Activated naive CD8-positive, alpha-beta T cell treated with anti-CD3 and anti-CD28 coated beads, Interleukin-2, amount 50 U/mL, for 24 hours (primary cell): ENCODE measurements at places on chromosomes 13 and 19.

- no peak for DNase-seq
- H3K36me3 ChIP-seq = no peaks in the 10 kb centered on the region
- H3K27ac ChIP-seq = no peak overlapping the region
- no peaks in the 10 kb centered on the region for H3K27me3 ChIP-seq
- H3K4me1 ChIP-seq = peaks cover 2% of the 10 kb centered on the region
- no peak overlapping the region for H3K4me3 ChIP-seq
These were observed 11.1 kb downstream of the LMO7 start for GRCh38 chr13:75647126-75647784.

DNA sequence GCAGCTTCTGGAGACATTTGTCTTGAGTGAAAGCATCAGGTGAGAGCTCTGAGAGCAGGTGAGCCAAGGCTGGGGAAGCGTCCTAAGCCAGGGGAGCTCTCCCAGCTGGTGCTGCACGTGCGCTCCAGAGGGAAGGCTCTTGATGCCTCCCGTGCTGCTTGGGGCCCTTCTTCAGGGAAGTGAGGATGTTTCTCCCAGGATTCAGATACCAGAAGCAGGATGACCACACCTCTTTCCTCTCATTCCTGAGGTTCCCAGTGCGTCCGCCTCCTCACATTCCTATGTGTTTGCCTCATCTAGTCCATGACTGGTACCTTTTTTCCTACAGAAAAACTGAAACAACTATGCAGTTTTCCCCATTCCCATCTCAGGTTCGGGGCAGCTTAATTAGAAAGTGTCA, 231.0 kb upstream of the IRS2 start:
- no peaks in the 10 kb centered on the region for H3K36me3 ChIP-seq
- no peak overlapping the region for H3K4me3 ChIP-seq
- no peak for DNase-seq
- H3K4me1 ChIP-seq = no peaks in the 10 kb centered on the region
- H3K27ac ChIP-seq = no peak overlapping the region

DNA sequence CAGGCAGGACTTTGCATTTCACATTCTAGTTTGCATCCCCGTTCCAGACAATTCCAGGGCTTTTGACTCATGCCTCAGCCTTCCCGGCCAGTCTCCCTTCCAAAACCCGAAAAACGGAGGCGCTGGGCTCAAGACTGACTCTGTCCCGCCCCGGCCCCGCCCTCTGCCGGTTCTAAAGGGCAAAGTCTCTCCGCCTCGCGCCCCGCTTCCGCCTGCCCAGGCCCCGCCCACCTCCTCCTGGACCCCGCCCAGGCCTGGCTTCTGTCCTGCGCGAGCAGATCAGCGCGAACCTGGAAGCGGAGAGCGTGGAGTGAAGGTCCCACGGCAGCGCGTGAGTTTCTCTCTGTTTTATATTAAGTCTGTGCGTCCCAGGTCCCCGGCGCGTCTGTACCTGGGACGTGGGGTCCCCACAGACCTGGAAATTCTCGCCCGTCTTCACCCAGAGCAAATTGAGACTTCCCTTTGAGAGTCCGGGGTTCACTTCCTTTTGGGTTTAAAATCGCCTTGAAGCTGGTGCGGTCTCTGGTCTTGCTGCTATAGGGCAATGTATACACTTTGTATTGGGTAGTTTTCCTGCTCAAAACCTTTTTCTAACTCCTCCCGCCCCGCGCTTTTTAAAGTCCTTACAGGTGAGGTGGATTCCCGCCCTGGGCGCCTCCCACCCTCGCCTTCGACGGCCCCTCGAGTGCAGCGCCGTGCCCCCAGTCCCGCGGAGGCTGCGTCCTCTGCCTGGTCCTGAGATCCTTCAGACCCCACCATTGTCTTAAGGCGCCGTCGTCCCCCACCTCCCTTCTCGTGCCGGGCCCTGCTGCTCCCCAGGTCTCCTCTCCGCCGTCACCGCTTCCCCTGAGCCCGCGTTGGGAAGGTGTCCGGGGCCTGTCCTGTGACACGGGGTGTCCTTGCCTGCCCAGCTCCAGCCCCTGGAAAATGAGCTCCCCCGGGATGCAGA, 31.2 kb downstream of the ZNF701 start:
- no peaks in the 10 kb centered on the region for H3K27me3 ChIP-seq
- H3K4me1 ChIP-seq = peaks cover 27% of the 10 kb centered on the region
- peak overlapping the region; percentile 69 for H3K27ac ChIP-seq
- peaks cover 61% of the 10 kb centered on the region for H3K36me3 ChIP-seq
- peak; percentile 95 for DNase-seq

DNA sequence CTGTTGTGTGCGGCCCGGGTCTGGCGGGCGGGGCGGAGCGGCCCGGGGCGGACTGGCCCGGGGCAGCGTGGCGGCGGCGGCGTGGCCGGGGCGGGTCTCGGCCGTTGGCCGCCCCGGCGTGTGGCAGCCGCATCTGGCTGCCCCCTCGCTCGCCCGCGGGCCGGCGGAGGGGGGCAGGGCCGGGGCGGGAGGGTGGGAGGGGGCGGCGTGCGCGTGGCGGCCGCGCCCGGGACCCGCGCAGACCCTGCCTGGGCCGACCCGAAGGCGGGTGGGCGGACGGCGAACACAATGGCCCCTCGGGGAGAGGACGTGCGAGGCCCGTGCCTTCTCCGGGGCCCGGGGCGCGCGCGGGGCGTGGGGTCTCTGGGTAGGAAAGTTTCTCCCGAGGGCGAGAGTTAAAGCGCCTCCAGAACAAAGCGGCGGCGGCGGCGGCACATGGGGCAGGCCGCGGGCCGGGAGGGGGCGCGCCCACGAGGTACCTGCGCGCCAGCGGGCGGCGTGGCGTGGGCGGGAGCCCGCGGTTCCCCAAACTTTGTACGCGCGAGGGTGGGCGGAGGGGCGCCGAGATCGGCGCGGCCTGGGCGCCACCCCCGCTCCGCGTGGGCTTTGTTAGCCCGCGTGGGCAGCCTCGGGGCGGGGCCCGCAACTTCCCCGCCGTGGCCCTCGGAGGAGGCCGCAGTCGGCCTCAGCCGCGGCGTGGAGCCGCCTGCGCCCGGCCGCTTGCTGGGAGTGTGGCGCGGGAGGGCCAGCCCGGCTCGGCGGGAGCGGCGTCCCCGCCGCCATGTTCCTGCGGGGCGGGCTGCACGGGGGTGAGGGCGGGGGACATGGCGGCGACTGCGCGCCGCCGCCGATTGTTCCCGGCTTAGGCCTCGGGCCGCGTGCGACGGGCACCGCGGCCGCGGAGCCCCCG, 764 bp downstream of the MIR17HG start:
- peak overlapping the region; percentile 90 for H3K4me3 ChIP-seq
- no peak overlapping the region for H3K27ac ChIP-seq
- peaks cover 42% of the 10 kb centered on the region for H3K36me3 ChIP-seq

DNA sequence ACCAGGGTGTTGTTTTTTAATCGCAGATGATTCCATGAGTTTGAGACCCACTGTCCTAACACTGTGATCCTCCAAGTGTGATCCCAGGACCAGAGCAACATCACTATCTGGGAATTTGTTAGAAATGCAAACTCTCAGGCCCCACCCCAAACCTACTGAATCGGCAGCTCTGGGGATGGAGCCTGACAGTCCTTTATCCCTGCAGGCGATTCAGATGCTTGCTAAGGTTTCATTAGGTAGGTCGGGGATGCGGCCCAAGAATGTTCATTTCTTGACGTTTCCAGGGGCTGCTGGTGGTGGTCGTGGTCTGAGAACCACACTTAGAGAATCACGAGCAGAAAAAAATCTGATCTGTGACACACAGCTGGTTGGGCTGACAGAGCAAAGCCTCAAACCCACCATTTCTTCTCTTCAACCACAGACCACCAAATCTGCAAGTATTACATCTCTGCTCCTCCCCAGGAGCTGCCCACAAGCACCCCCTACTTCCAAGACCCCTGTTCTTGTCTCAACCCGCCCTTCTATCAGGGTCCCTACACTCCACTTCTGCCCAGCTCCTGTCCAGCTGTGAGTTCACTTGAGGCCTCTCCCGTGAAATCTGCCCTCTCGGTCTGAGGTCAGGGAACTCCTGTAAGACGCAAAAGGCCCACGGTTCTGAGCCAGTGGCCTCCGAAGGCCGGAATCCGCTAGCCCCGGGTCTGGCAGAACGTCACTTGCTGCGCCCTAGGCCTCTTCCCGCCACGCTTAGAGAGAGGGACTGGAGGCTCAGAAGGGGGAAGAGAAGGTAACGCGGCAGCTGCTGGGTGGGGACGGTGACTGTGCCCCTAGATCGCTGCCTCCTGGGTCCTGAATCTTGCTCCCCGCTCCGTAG, 1.1 kb upstream of the FARP1 start:
- peaks cover 55% of the 10 kb centered on the region for H3K27me3 ChIP-seq
- no peaks in the 10 kb centered on the region for H3K36me3 ChIP-seq
- DNase-seq = no peak
- H3K27ac ChIP-seq = no peak overlapping the region
